ENCODE measurements at places on chromosomes 3 and 15.

GRCh38 chr15:95208988-95209387 is 977.6 kb downstream of the MCTP2 start:
- DNase-seq: no peak

DNA sequence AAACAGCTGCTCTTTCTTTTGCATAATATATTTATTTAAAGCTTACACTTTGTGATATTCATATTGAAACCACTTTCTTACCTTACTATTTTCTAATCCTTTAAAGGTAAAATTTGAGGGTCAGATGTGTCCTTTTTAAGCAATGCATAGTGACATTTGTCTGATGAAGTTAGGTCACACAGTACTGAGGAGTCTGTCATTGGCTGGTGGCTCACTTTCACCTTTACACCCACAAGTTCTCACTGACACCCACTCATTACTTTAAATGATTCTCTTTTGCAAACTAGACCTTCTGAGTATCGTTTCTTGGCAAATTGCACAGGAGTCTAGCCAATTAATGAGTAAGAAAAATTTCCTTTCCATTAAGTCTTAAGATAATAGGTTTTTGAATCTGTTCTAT is 758.3 kb upstream of the ARPP21 start:
- no peak for DNase-seq

- no peak for DNase-seq
Observed at GRCh38 chr3:153442799-153443487, 280.9 kb downstream of the RAP2B start.

- no peak for DNase-seq
Observed at GRCh38 chr3:139935016-139935865, at the start of gene CLSTN2. Gene CLSTN2, plus strand, starts transcription at chr3:139935185.

- no peak for DNase-seq
Observed at GRCh38 chr3:123610331-123610730, 25.5 kb upstream of the HACD2 start.

DNA sequence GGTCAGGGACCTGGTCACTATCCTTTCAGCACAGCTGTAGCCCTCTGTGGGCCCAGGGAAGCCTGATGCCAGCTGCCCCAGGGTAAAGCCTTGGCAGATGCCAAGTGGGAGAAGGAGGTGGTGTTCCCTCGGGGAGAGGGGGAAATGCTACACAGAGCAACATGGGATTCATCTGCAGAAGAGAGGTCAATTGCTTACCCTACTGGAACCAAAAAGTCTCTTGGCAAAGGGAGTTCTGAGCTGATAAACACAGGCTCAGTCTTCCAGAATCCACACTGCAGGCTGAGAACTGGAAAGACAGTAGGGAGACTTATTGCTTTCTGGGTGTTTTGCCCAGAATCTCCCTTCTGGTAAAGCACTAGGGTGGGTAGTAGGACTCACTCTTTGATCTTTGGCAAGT is 100.1 kb upstream of the NEO1 start:
- no peak for DNase-seq

- no peak for DNase-seq
Observed at GRCh38 chr15:62684123-62684808, 358.3 kb upstream of the TPM1 start.

GRCh38 chr3:49747792-49748480 is 24.2 kb upstream of the GMPPB start:
- DNase-seq: no peak

- no peak for DNase-seq
Observed at GRCh38 chr3:74844428-74844827, 230.0 kb upstream of the CNTN3 start.

- no peak for DNase-seq
Observed at GRCh38 chr3:69219101-69219708, 96.8 kb upstream of the LMOD3 start.

GRCh38 chr15:90829942-90830440 is 38.4 kb upstream of the FURIN start:
- DNase-seq: no peak

DNA sequence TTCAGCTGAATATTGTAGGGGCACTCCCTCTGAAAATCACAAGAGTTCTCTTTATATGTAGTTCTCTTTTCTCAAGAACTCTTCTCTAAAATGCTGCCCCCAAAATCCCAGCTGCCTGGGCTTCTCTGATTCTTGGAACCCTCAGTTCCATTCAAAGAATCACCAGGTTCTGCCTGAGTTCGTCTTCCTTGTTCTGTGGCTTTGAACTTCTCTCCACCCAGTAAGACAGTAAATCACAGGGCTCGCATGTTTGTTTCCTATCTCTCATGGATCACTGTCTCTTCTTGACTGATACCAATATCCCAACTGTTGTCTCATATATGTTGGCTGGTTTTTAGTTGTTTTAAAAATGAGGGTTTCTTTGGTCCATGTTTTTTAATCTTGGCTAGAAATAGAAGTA is 359.5 kb upstream of the CBLB start:
- no peak for DNase-seq

GRCh38 chr15:80904998-80905397 is 84.6 kb downstream of the MESD start:
- no peak for DNase-seq

GRCh38 chr15:68733666-68734065 is 87.0 kb downstream of the ANP32A start:
- no peak for DNase-seq

DNA sequence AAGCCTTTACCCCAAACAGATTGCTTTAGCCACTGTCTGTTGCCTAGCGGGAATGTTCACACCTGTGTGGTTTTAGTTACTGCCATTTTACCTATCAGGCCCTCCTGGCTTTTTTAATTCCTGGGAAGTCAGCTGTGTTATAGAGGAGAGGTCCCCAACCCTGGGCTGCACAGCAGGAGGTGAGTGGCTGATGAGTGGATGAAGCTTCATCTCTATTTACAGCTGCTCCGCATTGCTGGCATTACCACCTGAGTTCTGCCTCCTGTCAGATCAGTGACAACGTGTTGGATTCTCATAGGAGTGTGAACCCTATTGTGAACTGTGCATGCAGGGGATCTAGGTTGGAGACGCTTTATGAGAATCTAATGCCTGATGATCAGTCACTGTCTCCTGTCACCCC is 127.0 kb downstream of the MBNL1 start:
- no peak for DNase-seq

DNA sequence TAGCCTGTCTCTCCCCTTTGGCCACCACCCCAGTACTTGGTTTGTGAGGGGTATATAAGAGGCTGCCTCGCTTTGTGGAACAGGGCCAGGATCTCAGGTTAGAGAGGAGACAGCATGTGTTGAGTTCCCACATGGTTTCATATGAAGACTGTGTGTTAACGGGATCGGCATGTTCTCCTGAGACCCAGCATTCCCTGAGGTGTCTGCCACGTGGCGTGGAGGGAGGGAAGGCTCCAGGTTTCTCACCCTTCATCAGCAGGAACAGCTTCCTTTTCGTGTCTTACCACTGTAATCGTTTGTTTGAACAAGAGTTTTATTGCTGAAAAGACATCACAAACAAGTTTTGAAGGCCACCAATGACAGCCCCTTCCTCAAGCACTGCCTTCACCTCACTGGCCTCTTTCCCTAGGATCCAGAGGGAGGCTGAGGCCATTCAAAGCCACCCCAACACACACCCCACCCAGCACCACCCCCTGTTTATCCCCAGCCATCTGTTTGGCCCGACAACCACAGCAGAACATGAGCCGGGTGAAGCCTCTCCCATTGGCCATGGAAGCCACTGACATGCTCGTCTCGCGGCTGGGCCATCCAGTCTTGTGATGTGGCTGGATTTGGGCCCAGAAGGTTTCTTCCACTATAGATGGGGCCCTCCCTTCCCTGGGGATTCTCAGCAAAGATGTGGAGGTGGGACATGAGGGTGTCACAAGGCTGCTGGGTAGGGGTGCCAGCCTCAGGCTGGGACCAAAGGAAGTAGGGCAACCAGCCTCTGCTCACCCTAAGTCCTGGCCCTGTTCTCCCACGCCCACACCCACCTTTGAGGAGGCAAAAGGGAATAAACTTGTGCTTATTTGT is 10.0 kb downstream of the BHLHE40 start:
- no peak for DNase-seq

DNA sequence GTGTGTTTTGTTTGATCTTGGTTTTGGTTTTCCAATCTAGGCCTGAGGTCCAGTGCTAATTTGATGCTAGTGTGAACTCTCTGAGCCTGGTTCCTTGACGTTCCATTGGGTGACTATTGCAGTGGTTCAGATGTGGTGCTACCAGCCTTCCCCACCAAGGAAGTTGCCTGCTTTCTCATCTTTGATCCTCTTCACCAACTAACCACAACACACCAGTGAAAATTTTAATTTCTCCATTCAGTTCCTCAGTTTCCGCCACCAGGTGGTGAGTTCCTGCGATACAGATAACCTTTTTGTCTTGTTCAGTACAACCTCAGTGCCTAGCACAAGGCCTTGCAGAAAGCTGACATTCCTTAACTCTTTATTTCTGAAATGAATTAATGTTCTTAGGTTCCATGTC is 337.4 kb upstream of the TPRG1 start:
- DNase-seq: peak; percentile 5

DNA sequence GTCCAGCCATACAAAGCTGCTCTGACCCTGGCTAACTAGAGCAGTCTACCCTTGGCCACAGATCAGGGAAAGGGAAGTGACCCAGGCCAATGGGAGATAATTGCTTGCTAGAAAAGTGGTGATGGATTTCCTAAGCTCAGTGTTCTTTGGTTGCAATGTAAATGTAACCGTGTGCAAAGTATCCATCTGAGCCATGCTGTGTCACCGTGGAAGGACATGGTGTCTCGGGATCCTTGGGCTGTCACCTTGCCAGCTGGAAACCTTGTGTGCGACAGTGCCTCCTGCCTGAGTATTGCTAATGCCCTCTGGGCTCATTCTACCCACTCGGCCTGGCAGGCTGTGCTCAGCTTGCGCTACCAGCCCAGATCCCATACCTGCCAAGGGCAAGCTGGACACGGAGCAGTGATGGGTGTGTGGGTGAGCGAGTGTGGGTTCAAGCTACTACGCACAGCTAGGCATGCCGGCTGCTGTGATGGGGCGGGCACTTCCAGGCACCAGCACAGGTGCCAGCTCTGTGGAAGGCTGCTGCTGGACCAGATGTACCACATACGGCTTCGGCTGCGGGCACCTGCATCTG is 10.7 kb upstream of the SIAH2 start:
- no peak for DNase-seq

- no peak for DNase-seq
Observed at GRCh38 chr3:112261742-112262141, 32.3 kb downstream of the SLC9C1 start.

DNA sequence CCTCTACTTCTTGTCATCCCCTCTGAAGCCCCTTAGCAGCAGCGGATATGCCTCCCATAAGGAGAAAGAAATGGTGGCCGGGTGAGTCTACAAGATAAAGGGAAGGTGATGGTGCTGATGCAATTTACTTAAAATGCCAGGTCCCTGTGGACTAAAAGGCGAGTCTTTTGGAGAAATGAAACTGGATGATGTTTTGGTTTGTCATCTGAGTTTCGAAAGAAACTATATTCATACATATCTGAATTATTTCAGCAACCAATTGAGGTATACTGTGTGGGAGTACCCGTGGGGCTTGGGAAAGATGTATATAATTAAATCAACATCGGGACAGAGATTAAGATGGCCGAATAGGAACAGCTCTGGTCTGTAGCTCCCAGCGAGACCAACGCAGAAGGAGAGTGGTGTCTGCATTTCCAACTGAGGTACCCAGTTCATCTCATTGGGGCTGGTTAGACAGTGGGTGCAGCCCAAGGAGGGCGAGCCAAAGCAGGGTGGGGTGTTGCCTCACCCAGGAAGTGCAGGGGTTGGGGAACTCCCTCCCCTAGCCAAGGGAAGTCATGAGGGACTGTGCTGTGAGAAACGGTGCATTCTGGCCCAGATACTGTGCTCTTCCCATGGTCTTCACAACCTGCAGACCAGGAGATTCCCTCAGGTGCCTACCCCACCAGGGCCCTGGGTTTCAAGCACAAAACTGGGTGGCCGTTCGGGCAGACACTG is 210.6 kb upstream of the CHRM5 start:
- no peak for DNase-seq

DNA sequence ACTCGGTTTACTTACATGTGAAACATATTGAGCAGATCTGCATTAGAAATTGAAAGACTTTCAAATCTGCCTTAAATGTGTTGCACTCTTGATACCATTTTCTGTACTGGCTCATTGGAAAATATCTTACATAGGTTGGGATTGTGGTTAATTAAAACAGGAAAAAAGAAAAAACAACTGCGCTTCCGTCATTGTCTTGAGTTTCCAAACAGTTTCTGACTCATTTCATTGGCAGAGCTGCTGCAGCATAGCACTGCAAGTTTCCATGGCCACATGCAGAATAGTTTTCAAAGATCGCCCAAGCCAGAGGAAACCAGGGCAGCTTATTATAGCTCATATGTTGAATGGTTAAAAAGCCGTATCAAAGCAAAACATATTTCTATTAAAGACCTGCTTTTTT is 446.6 kb upstream of the BCHE start:
- DNase-seq: no peak

- DNase-seq: no peak
Observed at GRCh38 chr3:9955067-9955502, 2.9 kb upstream of the PRRT3 start.

DNA sequence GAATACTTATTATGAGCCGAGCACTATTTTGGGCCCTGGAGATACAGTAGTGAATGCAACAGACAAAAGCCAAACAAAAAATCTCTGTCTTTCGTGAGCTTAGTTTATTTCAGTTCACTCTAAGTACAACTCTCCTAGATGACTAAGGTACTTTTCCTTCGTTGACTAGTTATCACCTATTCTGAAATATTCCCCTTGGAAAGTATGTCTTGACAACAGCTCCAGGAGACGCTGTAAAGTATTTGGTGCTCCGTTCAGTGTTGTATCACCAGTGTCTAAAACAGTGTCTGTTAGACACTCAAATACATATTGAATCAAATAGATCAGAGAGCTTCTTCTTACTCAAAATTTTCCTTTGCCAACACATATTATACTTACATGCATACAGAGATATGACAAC is 119.6 kb downstream of the TFDP2 start:
- DNase-seq: no peak

GRCh38 chr3:169227911-169228310 is 435.6 kb downstream of the MECOM start:
- no peak for DNase-seq

GRCh38 chr15:96457841-96458240 is 127.3 kb downstream of the NR2F2 start:
- DNase-seq: no peak

DNA sequence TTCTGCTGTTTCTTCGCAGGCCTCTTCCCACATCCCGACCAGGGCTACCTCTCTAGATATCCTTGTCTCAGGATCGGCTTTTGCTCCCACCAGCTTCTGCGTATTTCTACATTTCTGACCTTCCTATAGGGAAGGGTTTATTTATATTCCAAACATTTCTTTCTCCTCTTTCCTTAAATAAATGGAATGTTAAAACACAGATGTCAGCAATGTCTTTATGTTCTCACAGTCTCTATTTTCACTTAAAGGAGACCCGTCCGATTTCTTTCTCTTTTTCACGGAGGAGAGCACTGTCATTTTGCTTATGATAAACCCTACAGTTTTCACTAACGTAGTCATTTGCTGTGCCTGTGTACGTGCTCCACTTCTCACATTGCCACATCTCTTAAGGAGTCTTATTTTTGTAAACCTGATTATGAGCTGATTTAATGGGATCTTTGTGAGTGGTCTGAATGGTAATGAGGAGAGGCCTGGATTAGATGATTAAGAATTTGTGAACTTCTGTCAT is 630 bp downstream of the KIF15 start:
- no peak for DNase-seq

GRCh38 chr3:183131186-183131725 is 31.3 kb downstream of the LAMP3 start:
- no peak for DNase-seq

- no peak for DNase-seq
Observed at GRCh38 chr3:113717818-113718217, 21.4 kb upstream of the USF3 start.

Data from activated CD4-positive, alpha-beta T cell treated with anti-CD3 and anti-CD28 coated beads, Interleukin-2, amount 50 U/mL, for 24 hours (primary cell).